ENCODE measurements at places on chromosomes 4 and X.
A peak's percentile ranks its signal among the peaks of the same experiment; 100 is the strongest.

DNA sequence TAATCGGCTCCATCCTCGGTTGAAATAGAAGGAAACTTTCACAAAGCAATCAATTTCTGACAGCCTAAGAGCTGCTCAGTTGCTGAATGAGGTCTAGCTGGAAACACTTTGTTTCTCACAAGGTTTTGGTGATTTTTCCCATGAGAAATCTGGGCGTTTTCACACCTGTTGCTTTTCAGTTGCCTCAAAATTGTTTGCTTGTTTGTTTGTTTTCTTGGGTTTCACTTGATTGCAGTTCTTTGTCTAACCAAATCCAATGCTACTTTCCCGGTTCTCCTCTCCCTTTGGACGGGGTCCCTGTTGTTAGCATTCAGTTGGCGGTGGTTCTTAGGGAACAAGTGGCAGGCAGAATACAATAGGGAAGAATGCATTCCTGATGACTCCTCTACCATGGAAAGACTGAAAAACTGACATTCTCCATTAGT, 135.5 kb downstream of the PALLD start:
- DNase-seq = no peak

DNA sequence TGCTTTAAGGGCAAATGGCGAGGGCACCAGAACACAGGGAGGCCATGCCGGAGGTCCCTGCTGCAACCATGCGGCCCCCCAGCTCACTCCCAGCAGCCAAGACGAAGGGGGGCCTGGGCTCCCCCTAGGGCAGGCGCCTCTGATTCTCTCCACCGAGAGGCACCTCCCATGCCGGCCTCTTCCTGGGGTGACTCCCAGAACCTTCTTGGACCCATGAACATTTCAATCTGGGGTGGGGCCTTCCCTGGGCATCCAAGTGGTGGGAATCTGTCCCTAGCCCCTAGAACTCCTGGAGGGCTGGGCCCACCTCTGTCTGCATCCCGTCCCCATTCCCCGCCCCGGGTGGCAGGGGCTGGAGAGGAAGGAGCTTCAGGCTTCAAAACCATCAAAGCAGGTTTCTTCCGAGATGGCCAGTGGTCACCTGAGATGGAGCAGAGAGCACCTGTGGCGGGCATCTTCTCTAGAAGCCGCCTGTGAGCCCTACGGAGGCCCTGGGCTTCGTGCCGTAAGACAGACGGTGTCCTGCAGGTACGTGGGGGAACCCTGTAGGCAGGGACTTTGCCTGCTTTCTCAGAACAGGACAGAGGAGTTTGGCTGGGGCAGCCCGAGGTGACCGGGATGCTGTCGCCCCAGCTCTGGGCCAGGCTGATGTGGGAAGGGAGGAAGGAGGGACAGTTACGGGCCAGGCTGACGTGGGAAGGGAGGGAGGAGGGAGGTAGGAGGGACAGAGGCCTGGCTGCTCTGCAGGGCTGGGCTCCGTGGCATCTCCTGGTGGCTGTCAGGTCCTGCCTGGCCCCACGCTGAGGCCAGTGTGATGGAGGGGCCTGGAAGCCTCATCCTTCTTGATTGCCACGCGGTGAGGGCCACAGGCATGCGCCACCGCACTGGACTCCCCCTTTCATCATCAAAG, 6.8 kb upstream of the SLC25A6 start:
- DNase-seq = no peak

DNA sequence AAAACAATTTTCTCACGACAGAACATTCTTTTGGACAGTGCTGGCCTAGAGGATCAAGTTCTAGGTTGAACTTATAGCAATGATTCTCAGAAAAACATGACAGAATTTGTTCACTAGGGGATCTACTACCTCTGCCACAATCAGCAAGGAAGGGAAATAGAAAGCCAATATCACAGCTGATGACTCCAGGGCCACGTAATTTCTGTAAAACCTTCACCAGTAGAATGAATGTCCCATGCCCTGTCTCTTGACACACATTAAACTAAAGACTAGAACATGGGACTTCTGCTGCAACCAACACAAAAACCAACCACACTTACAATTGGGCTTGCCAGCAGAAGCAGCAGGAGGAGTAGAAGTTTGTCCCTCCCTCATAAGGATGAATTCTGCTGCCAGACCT, 86.0 kb upstream of the NPFFR2 start:
- no peak for DNase-seq

- DNase-seq = no peak
Measured at GRCh38 chr4:173457893-173458292, 59.0 kb upstream of the SCRG1 start.

DNA sequence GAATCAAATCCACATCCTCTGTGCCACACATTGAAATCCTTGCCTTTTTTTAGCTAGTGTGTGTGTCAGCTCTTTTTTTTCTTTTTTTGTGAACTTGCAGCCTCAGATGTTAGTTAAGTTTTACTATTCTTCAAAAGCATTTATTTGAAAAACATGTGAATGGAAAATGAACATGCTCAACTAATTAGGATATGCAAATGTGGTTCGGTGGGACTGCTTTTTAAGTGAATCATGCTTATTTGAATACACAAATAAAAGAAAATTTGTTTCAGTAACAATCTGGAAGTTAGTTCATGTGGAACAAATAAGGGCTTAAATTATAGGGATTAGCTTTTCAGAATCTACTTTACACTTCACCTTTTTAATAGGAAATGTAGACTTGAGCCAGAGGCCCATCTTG, 751.5 kb upstream of the FAM241A start:
- DNase-seq = no peak

DNA sequence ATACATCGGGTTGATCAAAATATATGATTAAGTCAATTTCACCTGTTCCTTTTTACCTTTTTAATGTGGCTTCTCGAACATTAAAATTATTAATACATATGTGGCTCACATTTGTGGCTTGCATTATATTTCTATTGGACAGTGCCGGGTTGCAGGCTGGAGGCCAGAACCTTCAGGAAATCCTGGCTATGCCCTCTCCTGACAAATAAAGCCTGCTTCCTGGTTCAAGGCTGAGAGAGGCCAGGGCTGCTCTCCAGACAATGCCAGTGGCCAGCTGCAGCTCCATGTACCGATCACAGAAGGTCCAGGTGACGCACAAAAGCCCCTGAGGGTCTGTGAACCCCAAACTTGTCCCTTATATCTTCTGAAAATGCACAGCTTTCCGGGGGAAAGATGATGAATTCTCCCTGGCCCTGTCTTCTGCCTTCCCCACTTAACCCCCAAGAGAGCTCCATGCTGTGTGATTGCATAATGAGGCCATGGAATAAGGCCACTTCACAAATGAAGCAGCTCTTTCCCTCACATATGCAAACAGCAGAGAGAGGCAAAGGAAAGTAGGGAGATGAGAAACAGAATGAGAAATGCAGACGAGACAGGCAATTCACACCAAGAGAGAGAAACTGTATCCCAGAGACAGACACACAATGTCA, 241.2 kb downstream of the BCOR start:
- no peak for DNase-seq

- no peak for DNase-seq
Measured at GRCh38 chr4:92210906-92211305, 92.9 kb upstream of the GRID2 start.

DNA sequence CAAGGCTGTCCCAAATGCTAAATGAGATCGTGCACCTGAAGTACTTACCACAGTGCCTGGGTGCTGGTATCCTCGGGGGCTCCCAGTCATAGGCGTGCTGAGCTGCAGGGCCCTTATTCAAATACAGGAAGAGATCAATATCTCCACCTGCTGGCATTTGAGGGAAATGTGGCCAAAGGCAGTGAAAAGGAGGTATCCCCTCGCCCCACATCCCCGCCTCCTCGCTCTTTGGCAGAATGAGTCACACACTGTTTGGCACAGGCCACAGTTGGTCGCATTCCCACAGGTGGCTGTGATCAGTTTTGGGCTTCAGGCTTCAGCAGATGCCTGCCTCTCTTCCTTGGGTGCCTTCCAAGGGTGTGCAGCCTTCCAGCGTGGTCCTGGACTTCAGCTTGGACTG, 28.4 kb downstream of the ZNF185 start:
- DNase-seq = no peak

GRCh38 chrX:119648421-119648775, 42.2 kb upstream of the NKRF start:
- DNase-seq = no peak

DNA sequence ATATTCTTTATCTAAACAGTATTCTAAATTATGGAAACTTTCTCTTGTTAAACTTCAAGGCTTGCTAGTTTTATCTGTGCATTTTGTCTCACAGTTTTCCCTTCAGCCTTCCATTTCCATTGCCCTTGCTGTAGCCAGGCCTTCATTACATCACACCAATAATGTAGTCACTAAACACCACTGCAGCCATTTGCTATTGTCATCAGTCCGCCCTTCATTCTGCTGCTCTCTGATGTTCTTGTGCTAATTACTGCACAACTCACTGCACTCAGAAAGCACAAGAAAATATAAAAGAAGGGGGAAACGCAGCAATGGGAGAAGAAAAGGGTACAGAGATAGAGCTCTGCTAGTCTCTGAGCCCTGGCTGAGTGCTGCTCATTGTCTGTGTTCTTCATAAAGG, 239.6 kb upstream of the FSTL5 start:
- no peak for DNase-seq

- DNase-seq = no peak
Measured at GRCh38 chr4:120443116-120443515, 376.5 kb upstream of the MAD2L1 start.

- DNase-seq = no peak
Measured at GRCh38 chr4:16263056-16263455, 36.8 kb upstream of the TAPT1 start.

- DNase-seq = no peak
Measured at GRCh38 chr4:128521156-128521555, 233.5 kb upstream of the PGRMC2 start.

DNA sequence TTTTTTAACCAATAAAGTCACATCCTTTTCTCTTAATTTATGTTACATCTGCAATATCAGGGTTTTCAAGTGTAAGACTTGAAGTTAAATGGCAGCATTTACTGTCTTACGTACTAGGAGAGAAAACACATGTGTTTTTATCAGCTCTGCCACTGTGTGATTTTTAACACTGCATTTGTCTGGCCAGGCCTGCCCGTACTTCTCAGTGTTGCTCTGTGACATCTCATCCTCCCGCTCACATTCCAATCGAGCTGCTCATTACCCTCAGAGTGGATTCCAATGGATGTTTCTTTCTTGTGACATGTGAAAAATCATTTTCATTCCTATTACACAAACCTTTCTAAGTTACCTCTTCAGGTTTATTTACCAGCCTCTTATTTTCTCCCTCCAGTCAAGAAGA, 420.3 kb downstream of the FAT4 start:
- peak; percentile 50 for DNase-seq

DNA sequence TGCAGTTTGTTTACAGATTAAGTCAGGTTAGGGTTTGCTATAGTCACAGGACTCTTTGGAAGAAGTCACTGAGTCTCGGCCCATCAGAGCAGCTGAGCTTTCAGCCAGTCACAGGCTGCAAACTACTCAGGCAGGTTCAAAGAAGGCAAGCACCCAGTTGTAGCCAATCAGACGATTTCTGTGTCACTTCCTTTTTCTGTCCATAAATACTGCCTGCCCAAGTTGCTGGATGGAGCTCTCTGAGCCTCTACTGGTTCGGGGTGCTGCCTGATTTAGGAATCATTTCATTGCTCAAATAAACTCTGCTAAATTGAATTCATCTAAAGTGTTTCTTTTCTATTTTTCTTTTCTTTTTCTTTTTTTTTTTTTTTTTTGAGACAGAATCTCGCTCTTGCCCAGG, 7.3 kb upstream of the SH3BP2 start:
- DNase-seq = no peak

DNA sequence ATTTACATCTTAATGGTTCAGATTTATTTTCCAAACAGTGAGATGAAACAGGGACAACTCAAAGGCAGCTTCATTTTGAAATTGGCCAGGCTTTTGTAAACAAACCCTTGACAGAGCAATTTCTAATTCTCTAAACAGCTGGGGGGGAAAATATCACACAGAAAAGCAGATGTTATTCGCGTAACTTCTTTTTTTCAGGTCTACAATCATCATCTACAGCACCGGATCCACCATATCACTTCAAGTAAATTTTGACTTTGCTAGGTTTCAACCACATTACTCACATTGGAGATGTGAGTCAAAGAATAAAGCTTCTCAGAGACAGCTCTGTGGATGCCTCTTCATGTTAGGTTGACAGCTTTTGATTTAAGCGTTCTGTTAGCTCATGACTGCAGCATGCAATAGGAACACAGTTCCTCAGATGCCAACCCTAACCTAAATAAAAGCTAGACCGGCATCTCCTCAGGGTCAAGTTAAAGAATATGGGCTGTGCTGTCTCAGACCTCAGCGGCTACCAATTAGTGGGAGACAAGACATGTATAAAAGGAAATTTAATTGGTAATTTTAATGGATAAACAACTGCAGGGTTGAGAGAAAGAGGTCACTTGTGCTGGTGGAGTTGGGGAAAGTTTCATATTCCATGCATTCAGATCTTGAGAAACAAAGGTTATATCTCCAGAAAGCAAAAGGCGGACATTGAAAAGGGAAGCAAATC, 26.8 kb downstream of the AMELX start:
- no peak for DNase-seq

GRCh38 chr4:40455340-40455902, 120.3 kb downstream of the CHRNA9 start:
- no peak for DNase-seq

DNA sequence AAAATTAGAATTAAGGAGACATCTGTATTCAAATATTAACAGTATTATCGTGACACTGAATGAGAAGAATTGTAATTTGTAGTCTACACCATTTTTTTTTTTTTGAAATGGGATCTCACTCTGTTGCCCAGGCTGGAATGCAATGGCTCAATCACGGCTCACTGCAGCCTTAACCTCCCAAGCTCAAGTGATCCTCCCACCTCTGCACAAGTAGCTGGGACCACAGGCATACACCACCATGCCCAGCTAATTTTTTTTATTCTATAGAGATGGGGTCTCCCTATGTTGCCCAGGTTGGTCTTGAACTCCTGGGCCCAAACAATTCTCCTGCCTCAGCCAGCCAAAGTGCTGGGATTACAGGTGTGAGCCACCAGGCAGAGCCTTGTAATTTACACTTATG, 24.8 kb downstream of the ELF2 start:
- DNase-seq = no peak

DNA sequence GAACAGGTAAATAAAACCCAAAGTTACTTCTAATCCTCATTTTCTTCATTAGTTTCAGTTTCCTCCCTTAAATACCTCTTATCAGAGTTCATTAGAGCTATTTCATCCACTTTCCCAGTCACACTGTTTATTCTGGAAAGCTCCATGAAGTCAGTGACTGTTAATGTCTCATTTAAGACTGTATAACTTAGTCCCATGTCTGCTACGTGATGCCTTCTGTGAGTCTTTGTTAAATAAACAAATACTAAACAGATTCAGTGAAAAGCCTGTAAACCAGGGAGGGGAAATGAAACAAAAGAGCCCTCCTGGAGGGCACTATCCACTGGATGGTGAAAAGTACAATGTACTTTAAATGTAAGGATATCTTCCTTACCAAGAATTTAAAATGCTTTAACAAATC, 24.7 kb downstream of the ACE2 start:
- no peak for DNase-seq

GRCh38 chr4:101136373-101137370, 210.7 kb downstream of the PPP3CA start:
- no peak for DNase-seq

- no peak for DNase-seq
Measured at GRCh38 chr4:1731180-1731579, 9.9 kb downstream of the TACC3 start.
